Activated CD4-positive, alpha-beta T cell treated with anti-CD3 and anti-CD28 coated beads for 36 hours (primary cell): ENCODE measurements at places on chromosomes 5 and 9. TPM values are rescaled to one million over a fixed set of nuclear protein-coding genes. Genes with fewer than 3 reads are reported as not detected.

SLC6A19 gene
- not detected for total RNA-seq

VPS13A gene
- total RNA-seq: 33.6 TPM

SPATA31C1 gene
- not detected for total RNA-seq

PCDHAC2 gene
- total RNA-seq: not detected

FOCAD gene
- total RNA-seq: 32.5 TPM

TMED7 gene
- total RNA-seq: 36.8 TPM

DBH gene
- total RNA-seq: not detected

GRCh38 chr5:33688526-33688925 is 203.3 kb downstream of the ADAMTS12 start:
- no peak for DNase-seq

DNA sequence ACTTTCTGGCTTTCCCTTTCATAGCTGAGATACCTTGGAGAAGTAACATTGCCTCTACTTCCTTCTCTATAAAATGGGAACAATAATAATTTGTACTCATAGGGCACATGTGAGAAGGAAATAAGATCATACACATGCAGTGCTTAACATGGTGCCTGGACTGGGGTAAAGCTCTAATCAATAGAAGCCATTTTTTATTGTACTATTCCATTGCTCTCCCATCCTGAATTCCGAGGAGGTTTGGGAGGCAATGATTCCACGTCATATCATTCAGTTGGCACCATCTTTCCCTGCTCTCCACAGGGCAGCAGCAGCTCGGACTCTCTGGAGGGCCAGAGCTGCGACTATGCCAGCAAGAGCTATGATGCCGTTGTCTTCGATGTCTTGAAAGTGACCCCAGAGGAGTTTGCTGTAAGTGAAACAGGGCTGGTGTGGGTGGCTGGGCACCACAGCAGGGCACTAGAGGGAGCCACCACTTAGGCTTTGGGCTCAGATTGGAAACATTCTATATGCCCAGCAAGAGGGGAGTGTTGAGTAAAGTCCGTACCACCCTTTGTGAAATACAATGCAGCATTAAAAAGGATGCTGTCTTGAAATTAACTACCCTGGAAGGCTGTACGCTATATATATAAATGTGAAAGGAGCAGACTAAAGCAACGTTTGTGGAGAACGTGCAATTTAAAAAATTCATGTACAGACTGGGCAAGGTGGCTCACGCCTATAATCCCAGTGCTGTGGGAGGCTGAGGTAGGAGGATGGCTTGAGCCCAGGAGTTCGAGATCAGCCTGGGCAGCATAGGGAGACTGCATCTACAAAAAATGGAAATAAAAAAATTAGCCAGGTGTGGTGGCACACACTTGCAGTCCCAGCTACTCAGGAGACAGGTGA is 51.2 kb downstream of the RALGPS1 start:
- peak; percentile 69 for DNase-seq

DNA sequence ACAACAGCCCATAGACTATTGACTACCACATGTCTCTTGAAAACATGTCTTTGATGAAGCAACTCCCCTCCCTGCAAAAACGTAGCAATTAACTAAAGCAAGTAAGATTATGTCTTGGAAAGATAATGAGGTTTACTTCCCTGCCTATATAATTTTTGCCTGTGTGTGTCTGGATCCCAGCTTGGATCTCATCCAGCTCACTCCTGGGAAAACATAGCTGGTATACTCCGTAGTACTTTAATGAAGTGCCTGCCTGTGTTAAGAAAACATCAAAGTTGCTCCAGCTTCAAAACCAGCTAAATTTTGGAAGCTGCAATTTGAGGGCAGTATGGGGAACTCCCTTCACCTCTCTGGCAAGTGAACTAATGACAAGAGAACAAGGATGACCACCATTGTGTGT is 182.6 kb upstream of the C9orf72 start:
- no peak for DNase-seq

- no peak for DNase-seq
Measured at GRCh38 chr5:129481161-129481560, 21.1 kb downstream of the ADAMTS19 start.

- no peak for DNase-seq
Measured at GRCh38 chr5:115372146-115372545, 75.7 kb upstream of the CCDC112 start.

- no peak for DNase-seq
Measured at GRCh38 chr5:84215521-84215920, 169.2 kb downstream of the EDIL3 start.

DNA sequence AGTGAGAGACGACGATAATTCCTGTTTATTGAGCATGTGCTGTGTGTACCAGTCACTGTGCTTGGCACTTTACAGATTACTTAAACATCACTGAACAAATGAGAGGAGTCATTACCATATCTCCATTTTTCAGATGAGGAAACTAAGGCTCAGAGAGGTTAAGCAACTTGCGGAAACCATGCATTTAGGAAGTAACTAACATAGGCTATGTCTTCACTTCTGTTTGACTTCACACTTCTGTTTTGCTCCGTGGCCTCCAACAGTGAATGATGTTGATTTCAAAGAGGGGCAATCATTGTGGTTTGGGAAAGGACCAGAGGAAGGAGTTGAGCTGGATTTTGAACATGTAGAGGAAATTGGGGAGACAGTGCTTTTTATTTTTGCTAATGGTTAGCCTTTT is 16.7 kb downstream of the GCNT1 start:
- DNase-seq: no peak

- DNase-seq: no peak
Measured at GRCh38 chr5:122089096-122090013, 11.3 kb upstream of the LOX start.

DNA sequence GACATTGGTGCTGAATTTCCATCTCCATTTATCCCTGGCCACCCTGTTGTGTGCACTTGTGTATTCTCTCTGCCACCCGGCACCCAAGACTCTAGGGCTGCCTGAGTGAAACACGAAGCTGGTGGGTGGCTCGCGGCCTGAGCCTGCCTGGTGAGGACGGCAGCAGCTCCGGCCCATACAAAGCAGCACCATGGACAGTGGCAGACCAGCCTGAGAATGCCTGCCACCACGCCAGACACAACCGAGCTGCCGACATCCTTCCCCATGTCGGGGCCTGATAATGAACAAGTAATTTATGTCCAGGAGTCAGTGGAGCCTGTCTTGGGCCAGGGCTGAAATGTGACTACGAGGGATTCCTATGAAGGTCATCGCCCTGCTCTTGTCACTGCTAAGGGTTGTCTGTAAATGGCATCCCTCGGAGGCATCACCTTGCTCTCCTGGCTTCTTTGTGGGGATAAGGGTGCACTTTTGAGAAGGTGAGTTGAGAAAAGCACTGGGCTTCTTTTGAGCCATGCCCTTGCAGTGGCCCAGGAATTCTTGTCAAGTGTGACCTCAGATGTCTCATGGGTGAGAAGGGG is 175.7 kb downstream of the MELK start:
- DNase-seq: peak; percentile 64

GRCh38 chr9:82555431-82556051 is 507.4 kb downstream of the RASEF start:
- no peak for DNase-seq

DNA sequence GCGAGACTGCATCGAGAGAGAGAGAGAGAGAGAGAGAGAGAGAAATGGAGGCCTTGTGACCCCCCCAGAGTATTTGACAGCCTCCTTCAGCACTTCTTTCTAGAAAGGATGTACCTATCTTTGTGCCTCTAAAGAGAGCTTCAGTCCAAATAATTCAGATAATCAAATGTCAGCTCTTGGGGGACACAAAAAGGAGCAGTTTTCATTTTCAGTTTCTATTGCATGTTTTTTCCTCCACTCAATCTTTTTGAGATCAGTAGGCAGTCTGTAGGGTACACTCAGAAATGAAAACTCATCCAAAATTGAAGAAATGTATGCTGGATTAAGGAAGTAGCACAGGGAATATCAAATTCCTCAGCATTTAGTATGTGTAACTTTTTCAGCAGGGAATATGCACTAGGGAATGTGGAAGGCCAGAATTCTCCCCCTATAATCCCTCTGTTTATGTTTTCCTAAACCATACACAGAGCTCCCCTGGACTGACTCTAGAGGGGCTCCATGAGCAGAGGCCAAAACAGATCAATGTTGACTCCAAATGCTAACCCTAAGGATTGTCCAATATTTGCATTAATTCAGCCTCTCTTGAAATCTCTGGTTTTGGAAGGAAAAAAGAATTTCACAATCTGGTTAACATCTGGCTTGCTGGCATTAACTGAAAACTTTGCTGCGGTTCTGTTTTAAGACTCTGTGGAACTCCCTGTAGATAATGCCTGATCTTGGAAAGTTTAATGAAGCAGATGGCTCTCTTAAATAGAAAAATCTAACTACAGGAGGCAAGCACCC is 250.1 kb downstream of the CEMIP2 start:
- no peak for DNase-seq

GRCh38 chr5:57653636-57654290 is 171.2 kb upstream of the ACTBL2 start:
- DNase-seq: no peak

DNA sequence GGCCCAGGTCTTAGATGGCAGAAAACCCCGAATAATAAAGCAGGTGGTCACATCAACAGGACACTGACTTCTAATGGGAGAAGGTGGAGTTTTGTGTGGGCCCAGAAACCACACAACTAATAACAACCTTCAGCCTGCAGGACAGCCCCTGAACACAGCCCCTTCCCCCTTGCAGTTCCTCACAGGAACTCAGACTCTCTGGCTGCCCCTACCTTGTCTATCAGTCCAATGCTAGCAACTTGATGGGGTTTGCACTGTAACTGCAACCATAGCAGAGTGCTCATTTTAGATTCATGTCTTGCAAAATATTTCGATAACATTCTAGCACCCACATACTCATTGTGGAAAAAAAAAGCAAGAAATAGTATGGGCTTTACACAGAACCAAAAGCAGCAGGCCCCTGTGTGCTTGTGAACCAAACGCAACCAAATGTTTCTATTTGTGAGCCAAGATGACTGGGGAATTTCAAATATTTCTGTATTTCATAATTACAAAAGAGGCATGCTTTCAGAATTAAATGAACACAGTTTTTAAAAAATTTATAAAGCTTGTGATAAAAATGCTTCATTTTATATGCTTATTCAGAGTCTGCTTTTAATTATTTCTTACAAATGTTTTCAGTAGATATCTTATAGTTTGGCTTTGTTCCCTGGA is 62.7 kb upstream of the PDE4D start:
- DNase-seq: no peak

- DNase-seq: no peak
Measured at GRCh38 chr5:59759600-59760351, 133.8 kb downstream of the PDE4D start.

DNA sequence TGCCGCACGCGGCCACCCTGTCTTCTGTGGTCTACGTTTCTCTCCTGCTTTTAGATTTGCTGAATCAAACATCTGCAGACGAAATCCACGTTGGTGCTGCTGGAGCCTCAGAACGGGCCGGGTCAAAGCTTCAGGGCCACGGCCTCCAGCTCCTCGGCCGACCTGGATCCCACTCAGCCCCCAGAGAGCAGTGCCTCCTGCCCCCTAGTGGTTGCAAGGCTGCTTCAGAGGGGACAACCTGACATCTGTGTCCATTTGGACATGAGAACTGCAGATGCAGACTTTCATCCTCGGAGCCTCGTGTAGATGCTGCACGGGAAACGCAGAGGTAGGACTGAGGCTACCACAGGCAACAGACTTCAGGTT is 23.0 kb upstream of the SLC6A3 start:
- peak; percentile 54 for DNase-seq

DNA sequence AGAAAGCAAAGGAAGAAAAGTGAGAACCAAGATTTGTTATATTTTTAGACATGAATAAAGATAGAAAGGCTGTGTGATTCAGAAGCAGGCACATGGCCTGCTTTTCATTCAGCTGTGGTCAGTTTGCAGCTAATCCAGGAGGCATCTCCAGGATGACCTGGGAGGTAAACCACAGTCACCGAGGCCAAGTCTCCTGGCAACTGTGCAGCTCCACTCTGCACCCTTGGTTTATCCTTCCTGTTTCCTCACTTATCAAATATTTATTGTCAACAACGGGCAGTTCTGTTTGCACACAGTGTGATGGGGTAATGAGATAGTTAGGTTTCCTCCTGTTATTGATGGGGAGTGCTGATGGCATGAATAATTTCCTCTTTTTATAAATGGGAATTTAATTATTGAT is 243.0 kb downstream of the PSAT1 start:
- no peak for DNase-seq

GRCh38 chr9:124779368-124780059 is 2.6 kb downstream of the OLFML2A start:
- DNase-seq: no peak

DNA sequence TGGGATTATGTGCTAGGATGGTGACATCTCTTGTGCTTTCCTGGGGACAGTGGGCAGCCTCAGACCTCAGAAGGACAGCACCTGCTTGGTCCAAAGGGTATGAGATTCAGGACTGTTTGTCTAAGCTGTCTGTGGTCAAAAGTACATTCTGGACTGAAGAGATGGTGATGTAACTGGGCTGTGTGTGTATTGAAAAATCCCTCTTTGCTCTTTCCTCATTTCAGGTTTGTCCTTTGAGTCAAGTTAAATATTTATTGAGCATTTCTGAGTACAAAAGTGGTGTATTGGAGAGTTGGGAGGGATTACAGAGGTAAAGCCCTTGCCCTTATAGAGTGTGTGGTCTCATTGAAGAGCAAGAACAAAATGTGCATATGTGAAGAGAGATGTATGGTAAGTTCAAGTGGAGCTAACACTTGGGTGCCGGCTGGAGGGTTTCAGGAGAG is 46.7 kb downstream of the RCL1 start:
- no peak for DNase-seq

DNA sequence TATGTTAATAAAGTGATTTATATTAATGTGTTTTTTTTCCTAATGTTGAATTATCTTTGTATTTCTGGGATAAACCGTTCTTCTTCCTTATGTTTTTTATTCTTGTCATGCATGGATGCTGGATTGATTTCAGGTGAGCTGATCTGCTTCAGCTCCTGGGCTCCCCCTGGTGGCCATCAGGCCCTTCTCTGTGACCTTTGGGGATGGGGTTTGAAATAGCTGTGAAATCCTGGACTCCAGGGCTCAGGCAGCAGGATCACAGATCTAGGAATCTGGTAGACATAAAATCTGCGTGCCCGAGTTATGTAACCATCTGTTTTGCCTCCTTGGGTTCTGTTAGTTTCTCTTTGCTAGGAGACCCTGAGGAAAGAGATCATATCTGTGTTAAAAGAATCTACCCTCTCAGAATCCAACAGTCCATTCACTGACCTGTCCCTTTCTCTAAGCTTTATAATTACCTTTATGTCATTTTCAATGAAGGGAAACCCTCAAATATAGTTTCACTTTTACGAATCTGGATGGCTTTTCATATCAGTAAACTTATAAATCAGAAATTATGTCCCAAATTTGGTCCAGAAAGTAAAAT is 12.2 kb upstream of the OR13J1 start:
- DNase-seq: peak; percentile 89

DNA sequence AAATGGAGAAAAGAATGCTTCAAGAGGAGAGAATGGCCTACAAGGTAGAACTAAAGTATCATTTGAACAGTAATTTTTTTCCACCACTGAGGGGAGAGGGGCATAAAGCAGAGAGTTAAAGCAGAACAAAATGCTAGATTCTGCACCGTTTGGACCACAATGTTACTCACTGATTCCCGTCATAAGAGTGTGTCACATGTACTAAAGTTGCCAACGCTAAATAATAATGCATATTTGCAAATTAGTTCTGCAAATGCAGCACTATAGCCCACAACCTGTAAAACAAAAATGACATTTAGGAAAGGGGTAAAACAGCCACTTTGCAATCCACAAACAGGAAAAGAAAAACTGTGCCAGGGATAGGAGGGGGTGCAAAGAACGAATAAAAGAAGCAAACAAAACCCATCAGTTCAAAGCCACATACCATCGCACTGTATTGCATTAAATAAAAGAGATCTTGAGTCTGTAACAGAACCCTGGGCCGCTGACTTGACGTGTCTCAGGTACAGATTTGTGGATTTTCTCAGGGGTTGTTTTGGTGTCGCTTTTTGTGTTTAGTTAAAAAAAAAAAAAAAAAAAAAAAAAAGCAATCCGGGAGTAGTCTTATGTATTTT is 7.7 kb upstream of the NFIB start:
- no peak for DNase-seq
